Stimulated activated CD4-positive, alpha-beta T cell treated with anti-CD3 and anti-CD28 coated beads, Interleukin-2, amount 100 ng/mL, for 4 hours (primary cell): ENCODE measurements at places on chromosomes 11 and 22.

DNA sequence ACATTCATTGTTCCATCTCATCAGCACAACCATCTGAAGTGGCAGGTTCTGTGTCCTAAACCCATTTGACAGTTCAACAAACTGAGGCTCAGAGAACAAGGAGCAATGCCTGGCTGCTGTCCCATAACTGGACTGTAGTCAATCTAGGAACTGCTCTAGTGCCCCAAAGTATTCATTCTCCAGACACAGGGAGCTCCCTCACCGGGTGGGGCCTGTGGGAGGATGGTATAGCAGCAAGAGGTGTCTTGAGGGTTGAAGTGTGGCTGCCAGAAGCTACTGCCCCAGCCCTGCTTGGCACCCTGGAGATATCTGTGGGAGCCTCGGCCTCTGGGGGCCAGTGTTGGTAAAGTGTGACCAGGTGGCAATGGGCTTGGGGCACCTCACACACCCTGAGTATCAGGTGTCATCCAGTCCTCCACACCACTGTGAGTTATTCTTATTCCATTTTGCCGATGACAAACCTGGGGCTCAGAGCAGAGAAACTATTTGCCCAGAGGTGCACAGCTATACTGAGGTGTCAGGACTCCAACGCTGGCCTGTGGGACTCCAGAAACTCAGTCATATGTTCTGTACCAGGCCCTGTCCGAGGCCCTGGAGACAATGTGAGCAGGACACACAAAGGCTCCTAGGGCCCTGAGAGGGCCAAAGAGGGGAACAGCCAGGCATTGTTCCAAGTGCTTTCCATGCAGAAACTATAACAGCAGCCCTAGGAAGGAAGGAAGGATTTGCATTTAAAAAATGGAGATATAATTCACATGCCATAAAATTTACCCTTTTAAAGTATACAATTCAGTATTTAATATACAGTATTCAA, 46.0 kb upstream of the KLHL35 start:
- DNase-seq: no peak

- no peak for DNase-seq
Observed at GRCh38 chr11:29458252-29458651, 558.6 kb downstream of the KCNA4 start.

- no peak for DNase-seq
Observed at GRCh38 chr22:45502215-45503049, at the start of gene FBLN1. Gene FBLN1 (plus strand): TSS chr22:45502883. CDS start chr22:45502986, 103 bp downstream.

- no peak for DNase-seq
Observed at GRCh38 chr11:60469723-60470122, 14.1 kb downstream of the MS4A1 start.

- DNase-seq: no peak
Observed at GRCh38 chr11:12287009-12287373, 90.4 kb upstream of the PARVA start.

- DNase-seq: no peak
Observed at GRCh38 chr11:17724020-17724908, 4.9 kb downstream of the MYOD1 start.

- DNase-seq: no peak
Observed at GRCh38 chr11:134338068-134338467, 6.3 kb downstream of the GLB1L2 start.

- peak; percentile 19 for DNase-seq
Observed at GRCh38 chr11:14969901-14970323, 2.2 kb downstream of the CALCA start.

DNA sequence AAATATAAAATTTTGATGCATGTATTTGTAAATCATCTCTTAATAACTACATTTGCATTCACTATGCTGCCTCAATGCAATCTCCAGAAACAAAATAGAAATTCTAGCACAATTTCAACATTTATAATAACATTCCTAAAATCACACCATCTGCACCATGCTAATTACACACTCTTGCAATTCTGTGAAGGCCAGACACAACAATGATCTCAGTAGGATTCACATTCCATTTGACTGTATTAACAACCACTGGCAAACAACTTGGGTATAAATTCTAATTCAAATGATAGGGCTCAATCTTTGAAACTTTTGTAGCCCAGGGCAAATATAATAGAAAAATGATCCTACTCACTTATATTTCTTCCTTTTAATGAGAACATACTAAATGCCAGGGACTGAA, 25.9 kb downstream of the RAB6A start:
- DNase-seq: no peak

DNA sequence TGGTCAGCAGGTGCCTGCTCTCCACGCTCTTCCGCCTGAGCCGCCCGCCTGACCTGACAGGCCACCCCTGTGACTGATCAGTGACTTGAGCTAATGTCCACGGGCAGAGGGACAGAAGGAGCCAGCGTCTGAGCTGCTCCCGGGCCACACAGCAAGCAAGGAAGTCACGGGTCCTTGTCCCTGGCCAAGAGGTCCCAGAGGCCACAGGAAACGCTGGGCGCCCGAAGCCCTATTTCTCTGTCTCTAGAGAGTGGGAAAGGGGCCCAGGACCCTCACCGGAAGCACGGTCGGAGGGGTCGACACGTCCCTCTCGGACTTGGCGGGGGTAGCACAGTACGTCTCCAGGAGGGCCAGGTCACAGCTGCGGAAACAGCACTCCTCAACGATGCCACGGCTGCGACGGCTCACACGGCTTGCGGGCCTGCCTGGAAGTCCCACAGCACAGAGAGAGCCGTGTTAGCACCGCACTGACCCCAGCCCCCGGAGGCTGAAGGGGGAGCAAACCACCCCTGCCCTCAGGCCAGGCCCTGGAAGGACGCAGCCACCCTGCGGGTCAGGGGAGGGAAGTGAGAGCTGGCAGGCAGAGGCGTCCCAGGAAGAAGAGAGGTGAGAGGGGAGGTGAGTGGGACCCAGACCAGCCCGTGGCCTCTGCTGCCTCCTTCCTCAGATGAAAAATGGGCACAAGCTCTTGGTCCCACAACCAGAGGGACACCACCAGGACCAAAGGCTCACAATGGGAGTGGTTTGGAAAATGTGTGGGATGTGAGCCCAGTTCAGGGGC, 5.8 kb downstream of the IGF2 start:
- DNase-seq: no peak

DNA sequence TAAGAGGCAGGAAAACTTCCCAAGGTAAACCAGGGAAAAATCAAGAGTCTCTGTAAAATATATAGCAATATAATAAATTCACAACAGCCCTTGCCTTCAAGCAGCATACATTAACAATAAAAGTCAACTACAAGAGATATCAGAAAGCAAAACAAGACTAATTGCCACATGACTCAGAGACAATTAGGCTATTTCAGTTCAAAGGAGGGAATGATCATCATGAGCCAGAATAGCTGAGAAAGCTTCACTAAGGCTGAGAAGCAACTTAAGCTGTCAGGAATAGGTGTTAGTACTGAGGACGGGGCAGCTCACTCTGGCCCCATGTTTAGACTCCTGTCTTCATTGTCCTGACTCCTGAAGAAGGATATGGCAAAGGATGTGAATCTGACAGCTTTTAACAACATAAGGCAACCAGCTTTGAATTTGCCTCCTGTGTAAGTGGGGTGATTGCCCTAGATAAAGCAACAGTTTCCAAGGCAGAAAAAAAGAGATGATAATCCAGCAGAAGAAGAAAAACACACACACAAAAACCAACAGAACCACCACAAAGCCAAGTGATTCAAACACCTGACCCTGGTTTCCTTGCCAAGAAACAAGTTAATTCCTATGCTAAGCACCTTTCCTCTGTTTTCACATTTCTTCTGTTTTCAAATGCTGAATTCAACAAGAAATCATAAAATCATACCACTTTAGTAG, 60.8 kb downstream of the SIK3 start:
- DNase-seq: no peak

- no peak for DNase-seq
Observed at GRCh38 chr11:36487619-36488018, 22.5 kb downstream of the TRAF6 start.

DNA sequence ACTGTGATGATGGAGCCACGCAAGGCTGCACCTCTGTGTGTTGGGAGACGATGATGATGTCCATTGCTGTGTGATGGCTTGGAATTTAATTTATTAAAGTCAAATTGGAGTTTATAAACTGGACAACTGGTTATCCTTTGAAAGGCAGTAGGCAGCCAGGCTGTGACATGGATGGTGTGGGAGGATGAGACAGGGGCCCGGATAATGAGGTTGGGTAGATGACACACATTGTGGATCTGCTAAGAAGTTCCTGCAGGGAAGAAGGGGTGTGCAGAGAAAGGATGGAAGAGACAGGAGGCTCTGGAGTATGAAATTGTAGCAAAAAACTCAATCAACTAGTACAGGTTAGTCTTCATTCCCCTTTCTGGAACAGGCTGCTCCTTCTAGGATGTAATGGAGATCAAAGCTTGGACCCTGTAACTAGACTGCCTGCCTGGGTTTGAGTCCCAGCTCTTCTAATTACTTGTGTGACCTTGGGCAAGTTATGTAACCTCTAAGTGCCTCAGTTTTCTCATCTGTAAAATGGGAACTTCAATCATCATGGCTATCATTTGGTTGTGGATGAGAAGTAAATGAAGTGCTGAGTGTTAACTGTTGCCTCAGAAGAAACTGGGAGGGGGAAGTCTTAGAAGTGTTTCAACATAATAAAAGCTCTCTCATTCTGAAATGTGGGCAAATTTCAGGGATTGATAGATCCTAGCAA, 4.2 kb upstream of the HINFP start:
- no peak for DNase-seq

- no peak for DNase-seq
Observed at GRCh38 chr11:127862406-127862805, 725.0 kb downstream of the ETS1 start.

DNA sequence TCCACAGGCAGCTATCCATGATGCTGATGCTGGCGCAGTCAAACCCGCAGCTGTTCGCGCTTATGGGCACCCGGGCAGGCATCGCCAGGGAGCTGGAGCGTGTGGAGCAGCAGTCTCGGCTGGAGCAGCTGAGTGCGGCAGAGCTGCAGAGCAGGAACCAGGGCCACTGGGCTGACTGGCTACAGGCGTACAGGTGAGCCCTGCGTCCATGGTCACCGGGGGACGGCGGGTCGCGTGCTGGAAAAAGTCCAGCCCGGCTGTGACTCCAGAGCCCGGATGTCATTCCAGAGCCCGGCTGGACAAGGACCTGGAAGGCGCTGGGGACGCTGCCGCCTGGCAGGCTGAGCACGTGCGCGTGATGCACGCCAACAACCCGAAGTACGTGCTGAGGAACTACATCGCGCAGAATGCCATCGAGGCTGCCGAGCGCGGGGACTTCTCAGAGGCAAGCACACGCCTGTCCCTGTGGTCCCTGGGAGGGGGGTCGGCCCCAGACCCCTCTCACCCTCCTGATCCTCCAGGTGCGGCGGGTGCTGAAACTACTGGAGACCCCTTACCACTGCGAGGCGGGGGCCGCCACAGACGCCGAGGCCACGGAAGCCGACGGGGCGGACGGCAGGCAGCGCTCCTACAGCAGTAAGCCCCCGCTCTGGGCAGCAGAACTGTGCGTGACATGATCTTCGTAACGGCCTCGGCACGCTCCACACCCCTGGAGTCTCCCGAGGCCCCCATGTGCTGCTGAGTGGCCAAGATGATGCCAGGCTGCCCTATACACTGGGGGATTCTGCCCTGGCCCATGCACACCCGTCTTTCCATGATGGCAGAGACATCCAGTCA, 16.1 kb downstream of the SELENOO start:
- DNase-seq: no peak

DNA sequence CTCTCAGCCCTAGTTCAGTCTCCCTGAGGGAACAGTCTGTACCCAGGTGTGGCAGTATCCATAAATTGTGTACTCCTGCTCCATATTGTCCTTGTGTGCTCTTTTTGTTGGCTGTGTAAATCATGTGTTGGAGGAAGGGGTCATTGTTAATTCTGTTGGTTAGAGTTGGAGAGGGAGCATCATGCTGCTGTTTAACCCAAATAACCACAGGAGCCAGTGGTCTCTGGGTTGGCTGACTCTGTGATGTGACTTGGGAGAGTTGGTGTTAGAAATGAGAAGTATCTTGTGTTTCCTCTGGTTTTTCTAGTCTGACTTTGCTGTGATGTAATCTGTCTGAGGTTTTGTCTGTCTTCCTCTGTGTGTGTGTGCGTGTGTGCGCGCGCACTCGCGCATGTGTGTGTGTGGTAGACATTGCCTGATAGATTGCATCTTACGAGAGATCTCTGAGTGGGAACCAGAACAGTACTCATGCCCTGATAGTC, 30.5 kb downstream of the CTNND1 start:
- peak; percentile 78 for DNase-seq

DNA sequence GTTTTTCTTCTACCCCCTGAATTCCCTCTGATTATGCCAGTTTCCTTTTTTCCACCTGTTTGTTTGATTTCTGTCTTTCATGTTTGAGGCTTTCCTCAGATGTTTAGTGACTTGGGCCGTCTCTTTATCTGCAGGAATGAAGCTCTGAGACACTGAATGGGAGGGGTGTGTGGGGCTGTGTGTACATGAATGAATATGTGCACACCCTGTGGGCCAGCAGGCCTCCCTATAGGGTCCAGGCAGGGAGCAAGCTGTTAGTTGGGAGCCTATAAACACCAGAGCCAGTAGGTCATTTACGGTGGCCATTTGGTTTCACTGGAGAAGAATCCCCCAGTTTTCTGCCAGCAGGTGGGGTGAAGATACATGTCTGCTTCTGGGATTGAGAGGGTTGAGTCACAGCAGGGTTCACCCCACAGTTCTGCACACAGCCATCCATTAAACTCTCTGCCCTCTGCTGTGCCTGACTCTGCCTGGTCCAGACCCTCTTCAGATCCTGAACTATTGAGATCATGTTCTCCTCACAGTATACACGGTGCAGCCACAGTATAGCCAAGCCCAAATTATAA, 34.8 kb downstream of the BARX2 start:
- no peak for DNase-seq

DNA sequence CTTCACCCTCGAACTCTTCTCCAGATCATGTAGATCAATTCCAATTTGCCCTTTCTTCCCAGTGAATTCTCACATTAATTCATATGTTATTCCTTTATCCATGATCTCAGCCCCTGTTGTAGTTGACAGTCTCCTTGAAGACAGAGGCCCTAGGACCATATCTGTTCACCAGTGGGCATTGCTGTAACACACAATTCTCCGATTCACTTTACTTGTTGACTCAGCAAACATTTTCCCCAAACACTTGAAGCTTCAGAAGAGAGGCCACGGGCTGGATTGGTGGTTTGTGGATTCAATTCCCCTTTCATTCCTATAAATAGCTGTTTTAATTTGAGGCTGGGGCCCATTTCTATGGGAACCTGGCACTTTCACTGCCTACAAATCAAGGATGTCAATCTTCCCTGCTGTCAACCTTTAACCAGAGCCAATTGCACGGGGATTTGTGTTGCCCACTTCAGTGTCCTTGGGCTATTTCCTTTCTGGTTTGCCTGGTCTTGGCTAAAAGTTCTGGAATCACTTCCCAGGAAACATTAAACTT, 393.0 kb upstream of the KIRREL3 start:
- DNase-seq: no peak
